ENCODE measurements at places on chromosomes 7 and 10.

GRCh38 chr10:97210543-97210960 is 24.8 kb upstream of the SLIT1 start:
- DNase-seq, result peak; percentile 77

GRCh38 chr7:145489609-145490008 is 627.0 kb upstream of the CNTNAP2 start:
- no peak for DNase-seq

DNA sequence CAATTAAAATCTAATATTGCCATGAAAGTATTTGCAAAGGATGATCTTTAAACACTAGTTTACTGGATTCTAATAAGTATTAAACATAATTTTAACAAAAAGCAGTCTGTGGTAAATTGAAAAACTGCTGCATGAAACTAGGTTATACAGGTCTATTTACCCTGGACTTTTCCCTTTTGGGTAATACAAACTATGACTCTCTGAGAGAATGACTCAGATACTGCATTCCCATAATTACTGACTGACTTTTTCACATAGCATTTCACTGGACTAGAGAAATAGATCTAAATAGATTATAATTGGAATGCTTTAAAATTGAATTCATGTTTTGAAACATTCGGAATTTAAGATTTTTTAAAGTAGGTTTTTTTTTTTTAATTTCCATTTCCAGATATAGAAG is 395.7 kb downstream of the THSD7A start:
- DNase-seq, result no peak

DNA sequence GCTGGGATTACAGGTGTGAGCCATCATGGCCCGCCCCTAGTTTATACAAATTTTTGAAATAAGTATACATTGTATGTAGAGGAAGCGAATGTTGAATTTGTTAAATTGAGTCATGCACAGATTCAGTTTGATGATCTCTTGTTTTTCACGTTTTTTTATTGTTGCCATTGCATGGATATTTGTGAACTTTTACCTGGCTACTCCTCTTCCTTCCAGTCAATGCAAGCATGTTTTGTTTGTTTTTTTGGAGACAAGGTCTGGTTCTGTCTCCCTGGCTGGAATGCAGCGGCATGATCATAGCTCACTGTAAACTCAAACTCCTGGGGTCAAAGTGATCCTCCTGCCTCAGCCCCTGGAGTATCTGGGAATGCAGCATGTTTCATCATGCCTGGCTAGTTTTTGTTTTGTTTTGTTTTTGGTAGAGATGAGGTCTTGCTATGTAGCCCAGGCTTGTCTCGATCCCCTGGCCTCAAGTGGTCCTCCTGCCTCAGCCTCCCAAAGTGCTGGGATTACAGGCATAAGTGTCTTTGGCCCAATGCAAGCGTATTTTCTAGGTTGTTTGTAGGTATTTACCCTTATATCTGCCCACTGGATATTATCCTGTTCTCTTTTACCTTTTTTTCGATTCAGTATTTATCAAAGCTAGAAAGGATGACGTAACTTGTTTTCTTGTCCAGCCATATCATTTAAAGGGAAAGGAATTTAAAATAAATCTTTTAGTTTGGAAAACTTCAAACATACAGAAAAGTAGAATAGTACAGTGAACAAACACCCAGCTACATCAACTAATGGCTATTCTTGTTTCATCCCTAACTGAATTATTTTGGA is 11.0 kb downstream of the LCOR start:
- DNase-seq, result no peak

DNA sequence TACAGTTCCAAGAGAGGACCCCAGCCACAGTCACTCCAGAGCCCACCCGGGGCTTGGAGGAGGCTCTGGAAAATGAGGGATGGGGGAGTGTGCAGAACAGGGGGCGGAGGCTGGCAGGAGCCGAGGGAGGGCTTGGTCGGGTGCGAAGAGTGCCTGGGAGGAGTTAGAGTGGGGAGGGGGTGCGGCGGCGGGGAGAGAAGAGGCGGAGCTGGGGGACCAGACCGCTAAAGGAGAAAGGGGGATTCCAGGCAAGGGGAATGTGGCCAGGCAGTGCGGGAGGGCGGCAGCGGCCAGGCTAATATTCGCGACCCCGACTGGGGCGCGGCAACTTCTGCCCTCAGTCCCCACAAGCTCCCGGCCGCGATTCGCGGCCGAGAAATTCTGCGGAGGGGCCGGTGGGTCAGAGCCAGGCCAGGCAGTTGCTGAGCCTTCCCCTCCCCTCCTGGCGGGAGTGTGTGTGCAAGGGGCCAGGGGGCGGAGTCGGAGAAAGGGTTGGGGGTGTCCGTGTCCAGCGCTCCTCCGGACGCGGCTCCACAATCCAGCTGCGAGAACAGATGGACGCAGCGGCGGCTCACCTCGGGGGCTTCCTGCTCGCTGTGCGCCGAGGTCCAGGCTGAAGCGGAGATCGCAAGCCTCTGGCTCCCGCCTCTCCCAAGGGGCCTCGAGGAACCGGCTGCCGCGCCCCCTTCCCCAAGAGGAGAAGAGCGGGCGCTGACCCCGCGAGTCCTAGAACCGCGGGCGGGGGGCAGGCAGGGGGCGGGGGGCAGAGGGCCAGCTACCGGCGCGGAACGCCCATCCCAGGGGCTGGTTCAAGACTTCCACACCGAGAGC is 612 bp upstream of the SLC18A3 start:
- DNase-seq, result no peak

- peak; percentile 88 for DNase-seq
Observed at GRCh38 chr7:131107337-131108211, 220.1 kb upstream of the MKLN1 start.

GRCh38 chr10:125153703-125154490 is 6.5 kb downstream of the CTBP2 start:
- DNase-seq, result no peak
